CD4-positive, alpha-beta T cell treated with Interleukin-6 for 4 hours (primary cell): ENCODE measurements at places on chromosomes 16 and 17.

- peak; percentile 46 for DNase-seq
Observed at GRCh38 chr17:42276609-42277341, 584 bp upstream of the STAT5B start.

DNA sequence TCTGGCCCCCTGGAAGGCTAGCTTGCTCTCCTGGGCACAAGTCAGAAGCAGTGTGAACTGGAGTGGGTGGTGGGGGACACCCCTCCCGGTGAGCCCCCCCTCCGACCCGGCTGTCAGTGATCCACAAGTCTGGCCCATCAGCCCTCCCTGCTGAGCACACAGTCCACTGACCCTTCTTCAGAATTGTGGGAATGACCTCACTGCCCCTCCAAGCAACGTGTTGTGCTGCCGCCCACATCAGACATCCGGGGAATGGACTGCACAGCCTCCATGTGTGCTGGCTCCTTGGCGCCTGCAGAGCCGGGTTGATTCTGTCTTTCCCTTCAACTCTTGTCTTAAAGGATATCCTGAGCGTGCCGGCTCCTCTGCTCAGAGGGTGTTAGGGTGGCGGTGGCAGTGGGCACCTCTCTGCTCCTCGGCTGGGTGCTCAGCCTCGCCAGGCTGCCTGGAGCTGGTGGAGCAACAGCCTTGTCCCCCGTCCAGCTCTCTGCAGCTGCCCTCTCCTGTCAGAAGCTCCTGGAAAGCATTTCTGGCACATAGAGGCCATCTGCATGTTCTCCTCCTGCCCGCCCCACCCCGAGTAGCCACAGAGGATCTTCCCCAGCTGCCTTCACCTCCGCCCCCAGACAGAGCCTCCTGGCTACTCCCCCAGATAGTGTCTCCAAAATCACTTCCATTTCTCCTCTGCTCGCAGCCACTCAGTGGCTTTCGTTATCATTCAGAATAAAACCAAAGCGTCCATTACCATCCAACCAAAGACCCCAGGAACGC, 19.8 kb downstream of the NPTX1 start:
- DNase-seq: no peak

DNA sequence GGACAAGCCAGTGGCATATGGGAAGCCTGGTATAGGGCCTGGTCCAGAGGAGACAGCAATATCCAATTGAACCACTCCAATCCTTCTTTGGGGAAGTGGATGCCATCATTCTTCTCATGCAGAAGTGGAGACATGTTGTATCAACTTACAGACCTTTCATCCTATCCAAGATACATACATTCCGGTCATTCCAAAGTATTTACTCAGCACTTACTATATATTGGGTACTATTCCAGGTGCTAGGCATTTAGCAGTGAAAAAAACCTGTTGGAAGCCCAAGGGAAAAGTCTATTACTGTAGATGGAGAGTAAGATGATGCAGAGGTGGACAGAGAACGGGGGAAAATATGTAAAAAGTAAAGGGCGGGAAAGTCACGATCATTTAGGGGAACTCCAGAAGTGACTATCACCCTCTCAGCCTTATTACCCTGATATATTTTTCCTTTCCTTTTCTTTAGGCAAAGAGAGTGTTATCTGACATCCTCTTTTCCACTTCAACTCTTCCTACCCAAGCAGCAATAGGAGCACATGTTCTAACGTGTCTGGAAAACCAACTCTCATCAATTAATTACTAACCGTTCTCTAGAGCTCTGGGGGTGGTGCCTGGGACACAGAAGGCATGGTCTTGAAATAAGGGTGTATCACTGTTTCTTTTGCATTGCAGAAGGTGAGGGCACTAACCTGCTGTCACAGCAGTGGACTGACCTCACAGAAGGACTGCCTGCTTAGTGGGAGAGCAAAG, 210.1 kb upstream of the MAF start:
- no peak for DNase-seq

GRCh38 chr17:76709077-76709950, 1.5 kb downstream of the MXRA7 start:
- DNase-seq: no peak

DNA sequence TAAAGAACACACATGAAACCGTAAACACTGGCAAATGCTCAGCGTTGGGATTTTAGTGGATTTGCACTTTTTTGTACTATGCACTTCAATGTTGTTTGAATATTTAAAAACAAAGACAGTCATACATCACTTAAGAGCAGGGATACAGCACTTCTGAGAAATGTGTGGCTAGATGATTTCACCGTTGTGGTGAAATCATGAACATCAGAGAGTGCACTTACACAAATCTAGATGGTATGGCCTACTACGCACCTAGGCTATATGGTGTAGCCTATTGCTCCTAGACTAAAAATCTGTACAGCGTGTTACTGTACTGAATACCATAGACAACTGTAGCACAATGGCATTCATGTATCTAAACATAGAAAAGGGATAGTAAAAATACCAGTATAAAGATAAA, 37.6 kb upstream of the CNEP1R1 start:
- DNase-seq: no peak

DNA sequence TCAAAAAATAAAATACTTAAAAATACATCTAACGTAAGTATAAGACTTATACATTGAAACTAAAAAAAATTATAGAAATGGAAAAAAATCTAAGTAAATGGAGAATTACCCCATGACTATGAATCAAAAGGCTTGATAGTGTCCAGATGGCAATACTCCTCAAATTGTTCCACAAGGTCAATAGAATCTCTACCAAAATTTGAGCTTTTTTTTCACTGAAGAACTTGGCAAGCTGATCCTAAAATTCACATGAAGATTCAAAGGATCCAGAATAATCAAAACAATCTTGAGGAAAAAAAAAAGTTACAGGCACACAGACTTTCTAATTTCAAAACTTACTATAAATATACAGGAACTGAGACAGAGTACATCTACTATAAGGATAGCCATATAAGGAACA, 448.4 kb upstream of the CDH11 start:
- no peak for DNase-seq
